Stimulated activated CD4-positive, alpha-beta T cell treated with anti-CD3 and anti-CD28 coated beads, Interleukin-1b, Interleukin-23, amount 100 ng/mL, for 1 hour (primary cell): ENCODE measurements at places on chromosomes 5 and 9.

DNA sequence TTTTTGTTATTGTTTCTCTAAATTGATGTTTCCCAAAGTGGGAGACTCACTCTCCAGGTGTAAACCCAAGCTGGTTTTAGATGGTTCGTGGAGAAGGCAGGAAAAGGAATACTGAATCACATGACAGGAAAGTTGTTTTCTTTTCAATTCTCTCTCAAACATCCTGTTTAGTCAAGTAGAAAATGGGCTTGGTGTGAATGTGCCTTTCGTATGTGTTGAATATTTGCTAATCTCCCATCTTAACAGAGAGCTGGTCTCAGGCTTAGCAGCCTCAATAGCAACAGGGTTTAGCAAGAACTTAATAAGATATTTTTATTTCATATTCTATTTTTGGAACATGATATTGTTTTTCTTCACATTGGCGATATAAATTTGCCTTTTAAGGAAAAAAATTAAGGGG lies 119.7 kb downstream of the INSYN2B start:
- DNase-seq = no peak

DNA sequence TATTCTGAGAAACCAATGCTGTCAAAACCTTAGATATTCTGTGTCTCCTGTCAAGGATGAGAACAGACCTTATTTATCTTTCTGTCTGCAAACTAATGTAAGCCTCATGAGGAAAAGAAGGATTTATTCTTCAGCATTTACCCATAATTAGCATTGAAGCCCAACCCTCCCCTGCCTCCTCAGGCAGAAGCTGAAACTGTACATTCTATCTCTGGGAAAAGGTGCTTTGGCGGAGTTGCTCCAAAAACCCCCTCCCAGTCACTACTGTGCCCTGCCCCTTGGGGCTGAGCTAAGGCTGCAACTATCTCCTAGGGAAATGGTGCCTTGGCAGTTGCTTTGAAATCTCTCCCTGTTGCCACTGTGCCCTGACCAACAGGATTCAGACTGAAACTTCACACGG lies 106.2 kb upstream of the TLR4 start:
- DNase-seq = no peak

- DNase-seq = no peak
Observed at GRCh38 chr5:39282561-39282960, 63.2 kb upstream of the FYB1 start.

- no peak for DNase-seq
Observed at GRCh38 chr9:127975376-127976315, 5.1 kb downstream of the EEIG1 start.

GRCh38 chr9:76680716-76681425 lies 83.4 kb upstream of the PCA3 start:
- no peak for DNase-seq

DNA sequence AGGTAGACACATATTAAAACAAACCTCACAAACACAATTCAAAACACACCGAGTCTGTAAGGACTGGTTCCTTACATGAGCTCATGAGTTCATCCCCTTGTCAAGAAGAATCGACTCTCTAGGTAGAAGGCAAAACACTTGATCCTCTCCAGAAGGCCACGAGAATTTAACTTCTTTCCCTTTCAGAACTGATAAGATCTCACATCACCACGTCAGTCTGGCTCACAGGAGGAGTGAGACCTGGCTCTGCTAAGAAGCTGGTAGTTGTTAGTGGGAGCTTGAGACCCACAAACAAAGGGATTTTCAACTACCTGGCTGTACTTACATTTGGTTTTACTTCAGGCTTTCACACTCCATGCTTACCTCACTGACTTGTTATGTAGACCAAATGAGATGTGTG lies 459.2 kb downstream of the ARHGEF28 start:
- DNase-seq = no peak

DNA sequence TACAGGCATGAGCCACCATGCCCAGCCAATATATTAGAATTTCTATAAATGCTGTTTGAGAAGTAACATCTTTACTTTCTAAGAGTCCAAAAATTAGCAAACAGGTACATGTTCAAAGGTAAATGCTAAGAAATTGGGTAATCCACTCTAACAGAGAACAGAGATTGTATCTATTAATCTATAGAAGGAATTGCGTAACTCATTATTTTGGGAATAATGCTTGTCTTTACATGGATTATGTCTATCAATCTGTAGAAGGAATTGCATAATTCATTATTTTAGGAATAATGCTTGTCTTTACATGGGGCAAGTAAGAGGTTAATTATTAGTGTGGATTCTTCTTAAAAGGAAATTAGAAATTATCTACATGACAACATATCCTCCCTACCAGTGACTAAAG lies 30.5 kb downstream of the CCNH start:
- DNase-seq = no peak

GRCh38 chr9:126852086-126852688 lies 8.3 kb upstream of the ZBTB34 start:
- no peak for DNase-seq

DNA sequence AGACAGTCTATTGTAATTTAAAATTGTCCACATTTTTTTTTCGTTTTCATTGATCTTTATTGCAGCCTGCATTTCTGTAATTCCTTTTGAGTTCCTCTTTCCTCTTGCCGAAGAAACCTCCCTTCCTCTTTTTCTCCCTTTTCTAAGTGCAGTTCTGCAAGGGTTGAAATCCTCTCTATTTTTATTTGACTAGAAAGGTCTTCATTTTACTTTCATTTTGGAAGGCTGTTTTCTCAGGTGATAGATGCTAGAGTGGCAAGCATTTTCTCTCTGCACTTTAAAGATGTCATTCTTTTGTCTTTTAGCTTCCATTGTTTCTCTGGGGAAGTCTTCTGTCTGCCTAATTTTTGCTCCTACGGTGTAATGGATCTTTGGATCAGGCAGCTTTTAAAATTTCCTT lies 248.5 kb downstream of the SMARCA2 start:
- no peak for DNase-seq

DNA sequence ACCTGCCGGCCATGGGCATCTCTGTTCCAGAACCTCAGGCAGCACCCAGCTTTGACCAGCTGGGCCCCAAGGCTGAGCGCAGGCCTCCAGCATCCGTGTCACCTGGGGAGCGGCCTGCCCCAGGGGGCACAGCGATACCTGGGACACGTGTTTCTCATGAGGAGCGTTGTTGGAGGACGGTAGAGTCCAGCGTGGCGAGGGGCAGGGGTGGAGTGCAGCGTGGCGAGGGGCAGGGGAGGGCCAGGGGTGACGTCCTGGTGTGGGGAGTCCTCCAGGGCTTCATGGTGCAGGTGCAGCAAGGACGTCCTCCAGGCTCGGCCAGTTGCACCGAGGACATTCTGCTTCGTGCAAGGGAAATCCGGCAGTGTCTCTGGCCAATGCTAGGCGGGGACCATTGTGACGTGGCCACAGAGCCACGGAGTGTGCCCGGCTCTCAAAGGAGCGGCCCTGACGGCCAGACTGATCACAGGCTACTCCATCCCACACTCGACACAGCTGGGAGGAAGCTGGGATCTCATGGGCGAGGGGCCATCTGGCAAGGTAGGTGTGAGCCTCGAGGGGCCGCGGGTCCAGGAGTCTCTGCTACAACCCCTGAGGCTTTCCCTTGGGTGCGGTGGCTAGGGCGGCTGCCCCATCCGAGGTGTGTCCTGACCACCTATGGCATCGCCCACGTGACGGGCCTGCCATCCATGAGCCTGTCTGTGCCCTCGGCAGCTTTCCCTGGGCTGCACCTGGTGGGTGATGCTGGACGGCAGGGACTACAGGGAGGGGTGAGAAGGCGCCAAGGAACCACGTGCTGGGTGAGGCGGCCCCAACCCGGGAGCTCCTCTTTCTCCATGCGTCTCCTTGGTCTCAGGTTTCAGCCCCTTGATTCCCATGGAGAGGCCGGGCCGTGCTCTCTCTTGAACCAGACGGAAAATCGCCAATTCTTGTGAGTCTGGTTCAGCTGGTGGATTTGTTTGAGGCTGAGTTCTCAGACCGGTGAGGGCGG lies 33.8 kb downstream of the SLC9A3 start:
- no peak for DNase-seq

DNA sequence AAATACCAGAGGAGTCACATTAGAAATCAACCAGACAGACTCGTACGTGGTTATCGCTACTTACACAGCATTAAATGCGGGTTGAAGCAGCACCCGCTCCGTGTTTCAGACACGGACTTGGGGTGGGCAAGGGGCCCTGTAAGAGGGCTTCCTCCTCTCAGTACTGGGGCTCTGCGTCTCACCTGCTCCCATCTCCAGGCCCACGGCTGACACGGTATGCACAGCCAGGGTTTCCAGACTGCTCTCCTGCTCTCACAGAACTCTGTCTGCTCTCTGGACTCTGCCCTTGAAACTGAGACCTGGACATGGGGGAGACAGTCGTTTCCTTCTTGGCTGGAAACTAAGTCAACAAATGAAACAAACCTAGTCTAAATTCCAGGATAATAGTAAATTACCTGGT lies 24.7 kb upstream of the RASGEF1C start:
- no peak for DNase-seq

DNA sequence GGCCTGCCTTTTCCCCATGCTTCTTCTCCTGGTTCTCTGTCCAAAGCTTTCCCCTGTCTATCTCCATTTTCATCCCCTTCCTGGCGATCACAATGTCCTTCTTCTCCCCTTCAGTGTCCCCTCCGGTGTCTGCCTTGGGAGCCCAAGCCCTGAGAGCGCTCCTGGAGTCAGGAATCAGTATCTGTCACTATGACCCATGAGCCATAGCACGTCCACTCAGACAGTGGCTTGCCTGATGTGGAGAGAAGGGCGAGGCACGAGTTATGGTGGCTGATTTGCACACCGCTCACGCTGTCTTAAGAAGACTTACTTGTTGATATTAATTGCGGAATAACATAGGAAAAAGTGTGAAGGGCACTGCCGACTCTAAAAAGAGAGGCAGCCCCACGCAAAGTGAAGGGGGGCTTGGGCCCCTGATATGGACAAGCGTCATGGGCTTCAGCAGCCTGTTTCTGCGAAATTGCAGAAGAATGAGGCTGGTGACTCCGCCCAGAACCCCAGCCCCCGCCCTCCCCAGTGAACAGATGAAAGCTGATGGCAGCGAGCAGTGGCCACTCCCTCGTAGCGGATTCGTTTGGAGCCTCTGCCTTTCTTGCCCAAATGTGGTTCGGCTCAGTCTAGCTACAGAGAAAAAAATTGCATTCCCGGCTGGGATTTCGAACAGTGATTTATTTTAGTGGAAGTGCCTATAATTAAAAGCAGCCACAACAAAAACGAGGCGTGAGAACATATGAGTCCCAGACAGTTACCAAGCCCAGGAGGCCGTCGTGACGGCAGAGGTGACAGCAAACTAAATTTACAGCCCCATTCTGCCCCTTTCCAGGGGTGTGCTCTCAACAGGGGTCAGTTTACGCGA lies 149.8 kb downstream of the ICE1 start:
- no peak for DNase-seq

DNA sequence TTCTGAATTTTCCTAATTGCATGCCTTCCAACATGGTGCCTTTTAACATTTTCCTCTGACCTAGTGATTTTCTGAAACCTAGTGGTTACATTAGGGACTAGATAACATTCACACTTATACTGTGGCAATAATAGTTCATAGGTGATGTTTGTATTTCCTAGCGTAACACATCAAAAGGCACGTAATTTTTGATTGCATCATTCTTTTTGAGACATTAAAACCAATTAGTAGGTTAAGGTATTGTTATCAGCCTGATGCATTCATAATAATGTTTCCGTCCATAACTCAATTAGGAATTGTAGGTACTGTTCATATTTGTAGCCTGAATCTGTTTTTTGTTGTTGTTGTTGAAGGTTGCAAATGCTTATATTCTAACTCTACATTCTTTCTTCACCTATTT lies 192.4 kb downstream of the ANXA1 start:
- DNase-seq = no peak

DNA sequence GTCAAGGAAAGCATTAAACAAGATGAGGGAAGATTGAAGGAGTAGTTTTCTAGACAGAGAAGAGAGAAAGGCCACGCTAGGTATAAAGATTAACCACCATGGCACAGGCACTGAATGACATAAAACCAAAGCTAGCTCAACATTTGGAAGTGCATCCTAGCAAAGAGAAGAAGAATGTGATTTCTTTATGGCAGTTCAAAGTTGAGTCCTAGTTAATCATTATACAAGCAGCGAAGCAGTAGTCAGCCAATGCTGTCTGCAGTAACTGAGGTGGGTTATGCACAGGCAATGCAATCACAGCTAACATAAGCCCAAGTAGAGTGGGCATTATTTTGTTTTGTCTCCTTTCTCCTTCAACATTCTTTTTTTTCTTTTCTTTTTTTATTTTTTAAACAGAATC lies 24.0 kb upstream of the ANKRD31 start:
- DNase-seq = no peak

DNA sequence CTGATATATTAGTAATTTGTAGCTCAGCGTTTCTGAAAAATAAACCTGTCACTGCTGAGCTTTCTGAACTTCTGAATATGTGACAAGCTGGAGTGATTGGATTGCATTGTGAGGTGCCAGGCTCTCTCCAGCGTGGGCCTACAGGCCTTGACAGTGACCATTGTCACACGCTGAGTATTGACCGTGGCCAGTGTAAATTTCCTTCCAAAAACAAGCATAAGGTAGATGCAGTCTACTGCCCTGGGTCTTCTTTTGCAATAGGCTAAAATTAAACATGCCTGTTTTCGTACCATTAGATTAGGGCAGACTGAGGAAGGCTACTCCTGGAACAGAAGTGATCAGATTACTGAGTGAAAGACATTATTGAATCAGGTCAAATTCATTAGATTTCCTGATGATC lies 60.2 kb downstream of the SPEF2 start:
- no peak for DNase-seq

DNA sequence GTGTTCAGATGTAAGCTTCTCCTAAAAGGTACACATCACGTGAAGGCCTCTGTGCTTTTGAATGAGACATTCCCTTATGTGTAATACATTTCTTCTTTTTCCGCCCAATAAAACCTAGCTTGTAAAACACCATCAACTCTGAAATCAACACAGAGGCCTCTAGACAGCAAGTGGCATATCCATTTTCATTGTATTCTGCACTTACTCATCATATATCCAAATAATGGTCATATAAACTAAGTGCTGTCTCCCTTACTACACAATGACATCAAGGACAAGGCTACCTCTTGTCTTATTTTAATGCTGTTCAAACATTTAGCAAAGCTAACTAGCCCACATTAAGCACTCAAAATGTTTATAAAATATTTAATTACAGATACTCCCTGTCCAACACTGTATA lies 108.5 kb downstream of the ELAVL2 start:
- DNase-seq = no peak

GRCh38 chr5:68344447-68345111 lies 129.0 kb downstream of the PIK3R1 start:
- no peak for DNase-seq

DNA sequence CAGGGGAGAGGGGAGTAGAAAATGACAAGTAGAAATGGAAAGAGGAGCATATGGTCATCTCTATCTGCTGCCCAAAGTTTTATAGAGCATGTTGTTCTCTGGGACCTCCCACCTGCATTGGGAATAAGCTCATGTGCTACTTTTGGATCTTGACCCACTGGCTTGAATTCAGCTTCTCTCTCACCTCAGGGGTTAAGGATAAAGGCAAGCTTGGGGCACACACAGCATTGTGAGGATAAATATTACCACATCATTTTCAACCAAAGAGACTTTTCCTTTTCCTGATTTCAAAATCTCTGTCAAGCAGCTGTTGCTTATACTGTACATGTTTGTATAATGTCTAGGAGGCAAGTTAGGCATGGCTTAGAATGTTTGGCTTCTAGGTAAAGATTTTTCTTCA lies 16.6 kb downstream of the ATP10B start:
- DNase-seq = no peak
